ENCODE measurements at places on chromosomes 11 and 22.

DNA sequence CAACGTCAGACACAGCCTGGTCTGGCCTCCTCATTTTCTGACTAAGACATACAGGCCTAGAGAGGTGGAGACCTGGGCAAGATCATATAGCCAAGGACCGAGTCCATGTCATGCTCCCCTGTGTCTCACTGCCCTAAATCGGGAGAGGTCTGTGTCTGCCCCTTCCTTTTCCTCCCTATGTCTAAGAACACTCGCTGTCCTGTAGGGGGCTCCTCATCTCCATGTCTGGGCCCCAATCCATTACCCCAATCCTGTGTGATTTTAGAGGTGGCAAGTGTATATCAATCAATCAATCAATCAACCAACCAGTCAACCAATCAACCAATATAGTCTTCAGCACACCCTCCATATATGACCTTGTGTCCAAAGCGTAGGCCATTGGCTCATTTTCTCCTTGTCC, 125.7 kb downstream of the KIRREL3 start:
- DNase-seq, result no peak

GRCh38 chr11:71548716-71549151, 514 bp downstream of the KRTAP5-9 start:
- no peak for DNase-seq

DNA sequence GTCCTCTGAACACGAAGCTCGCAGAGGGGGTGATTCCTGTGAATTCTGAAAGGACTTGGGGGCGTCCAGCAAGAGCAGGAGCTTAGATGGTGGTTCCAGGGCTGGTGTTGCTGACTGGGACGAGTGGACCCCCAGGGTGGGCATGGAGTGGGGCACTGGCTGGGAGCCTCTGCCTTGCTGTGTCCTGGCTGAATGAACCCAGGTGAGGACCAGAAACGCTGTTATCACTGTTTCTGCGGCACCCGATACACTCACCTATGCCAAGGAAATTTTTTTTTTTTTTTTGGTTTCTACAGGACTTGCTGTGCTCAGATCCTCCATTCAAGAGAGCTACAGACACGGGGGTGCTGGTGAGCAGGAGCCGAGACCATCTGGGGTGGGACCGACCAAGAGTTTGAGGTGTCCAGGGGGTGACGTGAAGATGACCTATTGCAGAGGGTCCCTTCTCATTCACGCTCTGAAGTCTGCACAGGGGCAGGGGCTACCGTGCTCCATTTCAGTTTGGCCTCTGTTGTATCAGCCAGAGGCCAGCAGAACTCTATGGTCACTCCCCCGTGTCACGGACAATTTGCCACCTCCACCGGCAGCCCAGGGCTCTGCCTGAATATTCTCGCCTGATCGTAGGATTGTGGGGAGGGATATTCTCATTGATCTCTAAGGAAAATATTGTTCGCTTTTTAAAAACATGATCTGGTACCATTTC, 3.6 kb downstream of the SMIM38 start:
- no peak for DNase-seq

- no peak for DNase-seq
Measured at GRCh38 chr11:9771071-9771511, 107.2 kb downstream of the SWAP70 start.

GRCh38 chr11:71995726-71996291, 2.9 kb upstream of the IL18BP start:
- no peak for DNase-seq

DNA sequence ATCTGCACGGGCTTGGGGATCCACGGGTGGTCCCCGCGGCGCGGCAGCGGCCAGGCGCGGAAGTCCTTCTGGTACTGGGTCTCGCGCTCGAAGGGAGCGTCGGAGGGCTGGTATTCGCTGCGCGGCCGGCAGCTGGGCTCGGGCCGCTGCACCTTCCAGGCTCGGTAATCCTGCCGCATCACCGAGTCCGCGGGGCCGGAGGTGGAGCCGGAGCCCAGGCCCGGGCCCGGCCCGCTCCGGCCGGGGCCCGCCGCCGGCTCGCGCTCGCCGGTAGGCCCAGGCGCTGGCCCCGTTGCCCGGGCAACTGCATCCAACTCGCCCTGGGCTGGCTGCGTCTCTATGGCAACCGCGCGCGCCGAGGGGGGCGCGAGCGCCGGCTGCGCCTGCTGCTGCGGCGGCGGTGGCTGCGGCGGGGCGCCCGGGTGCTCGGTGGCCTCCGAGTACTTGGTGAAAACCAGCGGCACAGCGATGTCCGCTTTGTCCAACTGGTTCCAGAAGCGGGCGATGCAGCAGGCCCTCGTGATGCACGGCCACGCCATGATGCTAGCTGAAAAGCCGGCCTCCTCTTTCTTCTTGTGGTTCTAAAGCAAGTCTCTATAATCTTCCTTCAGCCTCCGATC, 897 bp downstream of the MAP6 start:
- DNase-seq, result peak; percentile 46

DNA sequence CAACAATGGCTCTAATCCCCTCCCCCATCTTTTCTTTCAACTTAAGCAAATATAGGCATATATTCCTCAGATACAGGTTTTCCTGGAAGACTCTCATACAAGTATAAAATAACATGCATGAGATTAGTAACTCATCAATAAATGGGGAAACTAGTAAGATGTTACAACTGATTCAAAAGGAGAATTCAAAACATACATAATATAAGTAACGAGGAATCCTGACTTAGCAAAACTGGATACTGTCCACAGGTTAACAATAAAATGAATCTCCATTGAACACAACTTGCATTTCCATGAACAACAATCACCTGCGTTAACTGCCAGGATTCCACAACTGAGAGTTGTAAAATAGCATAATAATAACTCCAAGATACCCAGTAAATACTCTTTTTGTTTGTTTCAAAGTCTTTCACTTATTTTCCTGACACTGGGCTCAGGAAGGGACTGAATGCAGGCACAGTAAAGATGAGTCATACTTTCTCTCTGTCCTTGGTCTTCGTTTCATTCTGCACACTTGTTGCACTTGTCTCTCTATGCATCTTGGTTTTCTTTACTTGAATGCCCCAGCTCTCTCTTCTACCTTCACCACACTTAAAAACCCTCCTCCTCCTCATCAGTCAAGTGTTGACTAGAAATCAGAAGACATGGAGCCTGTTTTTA, 8.1 kb downstream of the APIP start:
- DNase-seq, result no peak

- peak; percentile 78 for DNase-seq
Measured at GRCh38 chr11:120303004-120303637, 22.0 kb upstream of the TLCD5 start.

DNA sequence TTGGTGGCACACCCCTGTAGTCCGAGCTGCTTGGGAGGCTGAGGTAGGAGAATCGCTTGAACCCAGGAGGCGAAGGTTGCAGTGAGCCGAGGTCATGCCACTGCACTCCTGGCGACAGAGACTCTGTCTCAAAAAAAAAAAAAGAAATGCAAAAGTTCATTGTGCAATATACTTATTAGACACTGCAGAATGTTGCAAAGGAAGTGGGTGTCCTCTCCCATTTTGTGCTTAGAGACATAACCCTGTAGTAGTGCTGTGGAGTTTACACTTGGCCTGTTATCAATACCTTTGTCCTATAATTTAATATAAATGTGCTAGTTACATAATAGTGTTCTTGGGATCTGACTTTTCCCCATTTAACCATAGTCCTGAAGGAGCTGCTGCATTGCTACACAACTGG, 9.4 kb downstream of the BCL2L13 start:
- no peak for DNase-seq

- no peak for DNase-seq
Measured at GRCh38 chr11:36295926-36296325, at the start of gene PRR5L. Gene PRR5L, plus strand, starts transcription at chr11:36296288. Its CDS starts 104,834 bp downstream, at chr11:36401122.

- DNase-seq, result no peak
Measured at GRCh38 chr11:113722221-113722620, 16.1 kb upstream of the TMPRSS5 start.

GRCh38 chr11:8597182-8597581, 3.2 kb upstream of the STK33 start:
- DNase-seq, result no peak

GRCh38 chr11:45660729-45661438, 4.5 kb downstream of the CHST1 start:
- DNase-seq, result no peak

DNA sequence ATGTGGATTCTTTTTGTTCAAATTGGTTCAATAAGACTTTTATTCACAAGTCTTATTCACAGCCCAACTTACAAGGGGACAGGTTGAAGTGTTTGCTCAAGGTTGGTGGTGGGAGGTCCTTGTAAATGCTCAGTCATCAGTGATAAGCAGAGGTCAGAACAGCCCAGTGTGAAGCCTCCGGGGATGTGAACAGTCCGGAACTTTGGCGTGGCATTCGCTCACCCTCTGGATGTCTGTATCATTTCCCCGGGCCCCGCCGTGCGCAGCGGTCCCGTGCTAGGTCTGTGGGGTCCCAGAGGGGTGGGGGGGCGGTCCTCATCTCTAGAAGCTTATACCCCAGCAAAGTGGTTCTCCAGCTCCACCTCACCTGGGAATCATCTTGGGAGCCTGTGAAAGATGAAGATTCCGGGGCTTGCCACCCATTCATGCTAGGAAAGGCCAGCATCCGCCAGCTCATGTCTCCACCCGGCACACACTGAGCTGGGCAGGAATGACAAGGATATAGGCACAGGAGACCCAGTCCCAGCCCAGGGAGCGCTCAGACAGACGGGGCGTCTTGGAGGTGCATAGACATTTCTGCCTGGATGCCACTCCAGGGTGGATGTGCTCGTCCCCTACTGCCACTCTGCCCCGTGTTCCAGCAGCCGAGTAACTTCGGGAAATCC, 327.5 kb downstream of the TBC1D22A start:
- no peak for DNase-seq

DNA sequence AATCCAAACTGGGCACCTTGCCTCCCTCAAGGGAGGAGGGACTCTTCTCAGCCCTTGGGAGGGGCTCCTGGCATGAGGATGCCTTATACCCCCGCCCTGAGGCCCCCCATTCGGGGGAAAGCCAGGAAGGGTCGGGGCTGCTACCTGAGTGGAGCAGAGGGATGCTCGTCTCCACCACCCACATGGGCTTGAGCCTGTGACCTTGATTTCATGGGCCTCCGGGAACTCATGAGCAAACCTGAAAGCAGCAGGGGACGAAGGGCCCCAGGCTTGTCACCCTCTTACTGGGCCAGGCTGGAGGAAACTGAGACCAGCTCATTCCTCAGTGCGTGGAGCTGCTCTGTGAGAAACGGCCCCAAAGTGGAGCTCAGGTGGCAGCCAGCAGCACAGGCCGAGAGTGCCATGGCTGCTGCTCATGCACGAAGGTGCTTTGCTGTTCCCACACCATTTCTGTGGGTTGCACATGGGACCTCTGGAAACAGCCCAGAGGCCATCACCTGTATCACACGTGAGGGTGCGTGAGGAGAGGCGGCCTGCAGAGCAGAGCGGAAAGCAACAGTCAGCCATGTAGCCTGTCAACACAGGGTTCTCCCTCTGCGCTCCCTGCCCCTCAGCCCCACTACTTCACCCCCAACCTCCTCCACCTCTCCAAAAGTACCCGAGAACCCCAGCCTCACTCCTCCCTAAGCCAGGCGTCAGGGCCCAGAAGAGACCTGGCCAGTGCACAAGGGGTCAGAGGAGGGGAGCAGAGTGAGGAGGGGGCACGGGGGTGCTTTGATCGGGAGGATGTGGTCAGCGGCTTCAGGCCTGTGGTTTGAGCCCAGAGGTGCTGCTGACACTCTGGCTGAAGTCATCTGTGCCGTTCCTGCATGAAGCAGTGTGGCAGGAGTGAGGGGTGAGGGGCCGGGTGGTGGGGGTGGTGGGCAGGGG, 14.1 kb upstream of the IL2RB start:
- no peak for DNase-seq

DNA sequence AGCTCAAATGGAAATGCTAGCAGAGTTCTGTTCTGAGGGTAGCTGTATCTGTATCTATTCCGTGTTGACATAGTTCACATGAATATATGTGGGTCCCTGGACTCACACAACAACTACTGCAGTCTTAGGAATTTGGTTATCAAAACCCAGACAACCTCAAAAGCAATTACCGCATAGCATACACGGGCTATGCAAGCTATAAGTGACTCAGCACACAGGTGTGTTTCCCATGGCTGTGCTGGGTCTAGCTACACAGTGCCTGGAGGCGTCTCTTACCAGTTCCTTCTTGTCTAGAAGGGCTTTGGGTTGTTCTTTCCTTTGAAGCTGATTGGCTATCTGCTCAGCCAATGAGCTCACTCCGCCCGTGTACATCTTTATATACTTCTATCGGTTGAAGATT, 98.2 kb upstream of the BID start:
- no peak for DNase-seq

GRCh38 chr22:23580576-23581259, 628 bp upstream of the IGLL1 start:
- DNase-seq, result no peak

DNA sequence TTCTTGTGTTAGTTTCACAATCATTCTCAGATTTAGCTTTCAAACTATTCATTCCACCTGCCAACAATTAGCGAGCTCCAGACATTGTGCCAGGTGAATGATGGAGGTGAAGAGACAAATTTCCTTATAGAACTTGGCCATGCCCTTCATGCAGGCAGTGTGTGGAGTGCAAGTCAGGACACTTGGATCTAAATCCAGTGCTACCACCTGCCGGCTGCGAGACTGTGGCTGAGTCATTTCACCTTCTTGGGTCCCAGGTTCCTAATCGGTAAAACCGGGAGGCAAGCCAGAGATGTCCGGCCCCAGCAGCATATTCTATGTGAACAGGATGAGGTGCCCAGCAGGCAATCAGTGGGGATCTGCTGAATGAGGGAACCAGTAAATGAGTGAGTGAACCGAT, 18.6 kb upstream of the EHF start:
- no peak for DNase-seq

- DNase-seq, result no peak
Measured at GRCh38 chr11:113928311-113928710, 23.7 kb downstream of the HTR3B start.

DNA sequence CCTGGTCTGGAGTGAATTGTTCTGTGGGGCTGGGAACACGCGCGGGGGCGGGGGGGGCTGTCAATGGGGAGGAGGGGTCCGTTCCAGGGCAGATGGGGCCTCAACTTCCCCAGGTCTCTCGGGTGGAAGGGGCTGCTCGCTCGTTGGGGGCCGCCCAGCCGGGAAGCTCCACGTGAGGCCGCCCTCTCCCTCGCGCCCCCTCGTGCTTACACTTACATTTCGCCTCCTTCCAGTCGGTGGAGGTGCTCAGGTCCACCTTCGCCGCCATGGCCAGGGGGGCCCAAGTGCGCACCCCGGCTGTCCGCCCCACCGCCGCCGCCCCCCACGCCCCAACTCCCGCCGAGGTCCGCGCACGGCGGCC, 452 bp downstream of the MACROD1 start:
- DNase-seq, result peak; percentile 33

DNA sequence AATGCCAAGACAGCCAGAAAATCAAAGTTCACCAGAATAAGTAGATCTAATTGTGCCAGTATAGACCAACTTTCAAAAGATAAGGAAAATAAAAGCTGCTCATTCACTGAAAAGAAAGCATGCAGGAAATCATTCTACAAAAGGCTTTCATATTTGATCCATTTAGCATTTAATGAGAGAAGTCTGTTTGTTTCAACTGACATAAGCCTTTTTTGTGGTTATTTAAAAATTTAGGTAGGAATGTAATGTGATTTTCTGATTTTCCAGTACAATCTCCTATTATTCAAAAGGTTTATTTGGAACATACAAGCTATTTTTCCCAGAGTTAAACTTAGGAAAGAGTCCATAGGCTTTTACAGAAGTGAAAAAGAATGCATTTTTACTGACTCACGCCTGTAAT, 92.7 kb downstream of the SBF2 start:
- no peak for DNase-seq

Measured in SW480 (cell line).